ENCODE measurements at places on chromosomes 1 and 21. TPM values are rescaled to one million over a fixed set of nuclear protein-coding genes. Genes with fewer than 3 reads are reported as not detected.
A peak's percentile ranks its signal among the peaks of the same experiment; 100 is the strongest.

- DNase-seq, result no peak
These were observed 49.8 kb downstream of the SMG7 start for GRCh38 chr1:183522104-183522503.

- DNase-seq, result peak; percentile 14
These were observed 3.3 kb upstream of the SNRPE start for GRCh38 chr1:203858055-203858454.

DNA sequence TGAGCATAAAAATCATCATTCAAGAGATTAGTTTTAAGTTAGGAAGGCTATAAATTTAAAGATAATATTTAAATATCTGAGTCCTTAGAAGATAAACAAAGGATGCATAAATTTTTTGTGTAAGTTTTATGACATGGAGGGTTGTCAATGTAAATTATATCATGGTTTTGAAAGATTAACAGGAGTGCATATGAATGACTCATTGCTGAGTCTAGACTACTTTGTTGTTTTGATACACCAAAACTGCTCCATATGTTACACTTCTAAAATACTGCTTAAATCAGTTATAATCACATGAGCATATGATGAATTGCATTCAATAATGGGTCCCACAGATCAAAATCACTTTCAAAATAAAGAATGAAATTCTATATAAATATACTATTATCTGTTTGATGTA lies 312.5 kb downstream of the KCNT2 start:
- DNase-seq, result no peak

DNA sequence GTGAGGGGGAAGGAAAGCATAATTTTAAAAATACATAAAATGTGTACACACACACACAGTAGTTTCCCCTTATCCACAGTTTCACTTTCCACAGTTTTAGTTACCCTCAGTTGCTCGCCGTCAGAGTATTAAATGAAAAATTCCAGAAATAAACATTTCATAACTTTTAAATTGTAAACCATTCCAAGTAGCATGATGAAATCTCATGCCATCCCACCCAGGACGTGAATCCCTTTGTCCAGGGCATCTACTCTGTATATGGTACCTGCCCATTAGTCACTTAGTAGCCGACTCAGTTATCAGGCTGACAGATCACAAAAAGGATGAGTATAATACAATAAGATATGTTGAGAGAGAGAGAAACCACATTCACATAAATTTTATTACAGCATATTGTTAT lies 36.2 kb downstream of the EPS15 start:
- no peak for DNase-seq

Gene CAPN2
- total RNA-seq, result 131 TPM

GRCh38 chr1:15598436-15598835 lies 13.6 kb upstream of the AGMAT start:
- DNase-seq, result no peak

DNA sequence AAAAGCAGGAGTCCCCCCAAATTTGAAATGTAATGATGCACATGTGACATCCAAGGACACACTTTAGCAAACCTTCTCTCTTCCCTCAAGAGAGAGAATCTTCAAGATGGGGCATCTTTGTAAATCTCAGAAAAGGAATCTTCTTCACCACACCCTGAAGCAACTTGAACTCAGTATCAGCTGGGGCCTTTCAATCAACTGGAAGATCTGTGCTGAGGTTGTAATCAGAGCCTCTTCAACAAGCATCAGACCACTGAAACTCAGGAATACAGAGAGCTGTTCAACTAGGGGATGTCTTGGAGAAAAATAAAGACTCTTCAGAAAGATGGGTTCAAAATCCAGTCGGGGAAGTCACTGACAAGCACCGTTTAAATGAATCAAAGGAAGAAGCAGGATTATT lies 92.5 kb upstream of the CAMK1G start:
- no peak for DNase-seq

DNA sequence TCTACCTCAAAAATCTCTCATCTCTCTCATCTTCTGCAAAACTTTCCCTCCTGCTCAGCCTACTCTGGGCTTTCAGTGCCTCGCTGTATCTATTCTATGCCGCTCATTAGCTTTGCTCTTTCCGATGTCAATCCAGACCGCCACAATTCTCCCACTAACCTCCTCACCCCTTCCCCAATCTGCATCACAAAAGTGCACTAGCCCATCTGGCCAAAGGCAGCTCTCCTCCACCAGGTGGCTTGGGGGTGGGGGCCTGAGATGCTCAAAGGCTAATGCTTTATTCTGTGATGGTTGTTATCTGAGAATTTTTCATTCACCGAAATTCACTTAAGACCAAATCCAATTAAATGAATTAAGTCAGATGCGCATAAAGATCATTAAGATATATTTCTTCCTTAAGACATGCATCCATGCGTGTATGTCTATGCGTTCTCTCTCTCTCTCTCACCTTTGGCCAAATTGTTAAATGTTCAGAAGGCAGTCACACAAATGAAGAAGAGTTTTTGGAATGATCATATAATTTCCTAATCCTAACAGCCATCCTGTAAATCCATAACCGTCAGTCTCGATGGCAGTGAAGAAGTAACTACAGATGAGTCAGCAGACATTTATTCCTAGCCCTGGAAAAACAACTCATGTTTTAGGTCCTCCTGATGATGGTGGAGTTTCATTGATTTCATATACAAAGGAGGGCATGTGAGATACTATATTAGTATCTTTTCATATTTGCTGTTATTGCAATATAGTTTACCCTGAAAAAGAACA lies 111.3 kb downstream of the C1orf21 start:
- DNase-seq, result no peak

- no peak for DNase-seq
These were observed 130.3 kb upstream of the EDN2 start for GRCh38 chr1:41614818-41615217.

Gene ANGPTL3
- not detected for total RNA-seq

Gene ADGRL2
- 1.5 TPM for total RNA-seq

- no peak for DNase-seq
These were observed 55.5 kb upstream of the RGS5 start for GRCh38 chr1:163258181-163258580.

- DNase-seq, result peak; percentile 89
These were observed 565 bp downstream of the WLS start for GRCh38 chr1:68231627-68232288.

DNA sequence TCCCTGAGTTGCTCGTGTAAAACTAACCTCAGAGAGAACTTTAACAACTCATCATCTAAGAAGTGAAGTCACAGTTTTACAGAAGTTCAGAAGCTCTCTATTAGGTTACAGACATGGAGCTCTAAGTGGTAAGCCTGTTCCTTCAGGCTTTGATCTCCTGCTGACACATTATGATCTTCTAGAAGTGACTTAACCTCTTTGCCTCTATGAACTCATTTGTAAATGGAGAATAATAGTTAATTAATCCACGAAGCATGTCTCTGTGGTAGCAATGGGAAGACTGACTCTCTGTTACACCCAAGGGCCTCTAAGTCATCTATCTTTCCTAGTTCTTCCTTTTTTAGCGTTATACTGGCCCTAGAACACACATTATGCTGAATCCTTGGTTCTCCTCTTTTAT lies 157.9 kb upstream of the NRIP1 start:
- no peak for DNase-seq

Gene SLC16A4
- total RNA-seq, result 0.60 TPM

Gene TNNT2
- total RNA-seq, result 0.90 TPM

DNA sequence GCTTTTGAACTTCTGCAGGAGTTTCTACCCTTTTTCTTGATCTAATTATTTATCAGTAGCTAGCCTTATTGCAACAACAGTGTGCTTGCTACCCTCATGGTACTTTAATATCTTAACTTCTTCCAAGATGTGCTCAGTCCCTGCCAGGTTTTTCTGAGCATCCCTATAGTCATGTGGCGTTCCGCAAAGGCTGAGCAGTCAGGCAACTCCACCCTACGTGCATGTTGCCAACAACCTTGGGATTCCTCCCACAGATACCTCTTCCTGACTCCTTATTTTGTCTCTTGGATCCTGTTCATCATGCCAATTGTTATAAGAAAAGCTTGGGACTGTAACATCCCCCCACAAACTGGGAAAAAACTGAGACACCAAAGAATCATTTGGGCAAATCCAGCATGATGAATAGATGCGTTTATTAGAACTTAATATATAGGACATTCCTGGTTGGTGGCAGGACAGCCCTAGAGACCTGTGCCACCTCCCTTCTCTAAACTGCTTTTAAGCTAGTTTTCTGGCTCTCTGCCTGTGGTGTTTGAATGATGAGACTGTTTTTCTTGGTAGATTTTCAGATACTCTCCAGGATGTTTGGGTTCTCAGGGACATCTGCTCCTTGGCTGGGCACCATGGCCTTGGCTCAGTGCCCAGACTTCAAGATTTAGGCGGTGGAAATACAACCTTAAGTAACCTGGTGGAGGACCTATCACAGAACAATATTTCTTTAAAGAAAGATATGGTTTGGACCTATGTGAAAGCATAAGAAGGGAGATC lies 27.1 kb upstream of the KCTD3 start:
- no peak for DNase-seq

DNA sequence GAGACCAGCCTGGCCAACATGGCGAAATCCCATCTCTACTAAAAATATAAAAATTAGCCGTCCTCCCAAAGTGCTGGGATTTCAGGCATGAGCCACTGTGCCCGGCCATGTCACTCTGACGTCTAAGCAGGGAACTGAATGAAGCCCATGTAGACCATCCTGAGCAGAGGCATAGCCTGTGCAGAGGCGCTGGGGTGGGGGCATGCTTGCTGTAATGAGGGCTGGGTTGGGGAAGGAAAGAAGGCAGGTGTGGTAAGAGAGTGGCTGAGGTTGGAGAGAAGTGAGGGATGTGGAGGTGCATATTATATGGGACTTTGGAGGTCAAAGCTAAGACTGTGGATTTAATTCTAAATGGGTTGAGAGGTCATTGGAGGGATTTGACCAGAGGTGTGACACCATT lies 47.1 kb upstream of the SCMH1 start:
- DNase-seq, result no peak

GRCh38 chr1:35394386-35394785 lies 125.9 kb downstream of the ZMYM4 start:
- no peak for DNase-seq

- peak; percentile 25 for DNase-seq
These were observed 52.2 kb downstream of the ACP6 start for GRCh38 chr1:147618077-147618569.

- no peak for DNase-seq
These were observed 161.3 kb upstream of the SGIP1 start for GRCh38 chr1:66372522-66373101.

Gene LACTBL1
- 0.24 TPM for total RNA-seq

DNA sequence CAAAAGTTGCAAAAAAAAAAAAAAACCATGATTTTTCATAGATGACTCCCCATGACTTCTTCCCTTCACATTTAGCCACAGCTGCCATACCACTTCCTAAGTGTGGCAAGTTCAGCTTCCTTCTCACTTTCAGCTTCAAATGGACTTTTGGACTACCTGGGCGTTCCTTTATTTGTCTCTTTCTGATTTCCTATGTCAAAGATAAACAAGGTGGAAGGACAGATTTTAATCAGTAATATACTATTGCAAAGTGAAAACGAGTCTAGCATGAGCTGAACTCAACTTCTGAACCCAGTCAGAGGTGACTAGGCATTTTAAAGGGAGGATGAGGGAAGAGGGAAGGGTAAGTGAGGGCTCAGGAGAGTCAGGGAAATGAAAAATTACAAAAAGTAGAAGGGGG lies 14.4 kb upstream of the SCCPDH start:
- DNase-seq, result no peak

DNA sequence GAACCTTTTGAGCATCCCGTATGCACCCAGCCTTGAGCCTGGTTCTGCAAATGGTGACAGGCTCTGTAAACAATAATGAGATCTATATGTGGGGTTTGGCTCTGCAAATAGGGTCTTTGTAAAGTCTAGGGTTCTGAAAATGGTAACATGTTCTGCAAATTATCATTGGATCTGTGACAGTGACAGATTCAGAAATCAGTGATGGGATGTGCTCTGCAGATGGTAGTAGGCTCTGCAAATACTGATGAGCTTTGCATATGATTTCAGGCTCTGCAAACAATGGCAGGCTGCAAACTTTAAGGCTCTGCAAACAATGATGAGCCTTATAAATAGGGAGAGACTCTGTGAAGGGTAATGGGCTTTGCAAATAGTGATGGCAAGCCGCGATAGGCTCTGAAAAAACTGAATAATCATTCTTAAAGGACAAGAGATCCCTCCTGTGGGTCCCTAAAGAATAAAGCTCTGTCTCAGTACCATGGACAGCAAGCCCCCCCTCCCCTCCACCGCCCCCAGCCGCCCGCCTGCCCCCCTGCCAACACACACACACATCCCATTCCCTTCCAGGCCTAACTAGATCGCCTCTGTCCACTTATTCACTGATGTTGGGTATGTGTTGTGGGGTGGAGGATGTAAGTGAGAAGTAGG lies 17.7 kb upstream of the DMBX1 start:
- no peak for DNase-seq

Gene KRTAP21-2
- total RNA-seq, result not detected

GRCh38 chr1:234885601-234886000 lies 243.0 kb downstream of the TOMM20 start:
- no peak for DNase-seq

- DNase-seq, result no peak
These were observed 4.9 kb downstream of the ASPM start for GRCh38 chr1:197141575-197141974.

DNA sequence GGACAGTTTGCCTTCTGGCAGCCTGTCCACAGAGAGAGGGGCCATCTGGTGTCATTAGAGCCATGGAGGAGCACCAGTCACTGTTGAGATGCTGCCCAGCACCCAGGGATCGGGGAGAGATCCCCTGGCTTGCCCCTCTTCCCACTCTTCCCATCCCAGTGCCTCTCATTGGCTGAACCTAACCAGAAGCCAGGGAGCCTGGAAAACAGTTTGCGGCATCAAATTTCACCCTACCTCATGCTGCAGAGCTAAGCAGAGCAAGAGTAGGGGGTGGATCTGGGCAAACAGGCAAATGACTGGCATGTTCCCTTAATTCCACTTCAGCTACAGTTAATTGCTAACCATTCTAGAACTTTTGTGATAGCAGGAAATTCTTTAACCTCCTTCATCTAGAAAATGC lies 19.1 kb downstream of the TRAF5 start:
- DNase-seq, result peak; percentile 34

- DNase-seq, result no peak
These were observed 1592.9 kb downstream of the MRPL39 start for GRCh38 chr21:24014381-24014780.

- DNase-seq, result peak; percentile 54
These were observed 28.0 kb upstream of the FOXO6 start for GRCh38 chr1:41333146-41333784.

- no peak for DNase-seq
These were observed 36.7 kb upstream of the PLXNA2 start for GRCh38 chr1:208280681-208281450.

DNA sequence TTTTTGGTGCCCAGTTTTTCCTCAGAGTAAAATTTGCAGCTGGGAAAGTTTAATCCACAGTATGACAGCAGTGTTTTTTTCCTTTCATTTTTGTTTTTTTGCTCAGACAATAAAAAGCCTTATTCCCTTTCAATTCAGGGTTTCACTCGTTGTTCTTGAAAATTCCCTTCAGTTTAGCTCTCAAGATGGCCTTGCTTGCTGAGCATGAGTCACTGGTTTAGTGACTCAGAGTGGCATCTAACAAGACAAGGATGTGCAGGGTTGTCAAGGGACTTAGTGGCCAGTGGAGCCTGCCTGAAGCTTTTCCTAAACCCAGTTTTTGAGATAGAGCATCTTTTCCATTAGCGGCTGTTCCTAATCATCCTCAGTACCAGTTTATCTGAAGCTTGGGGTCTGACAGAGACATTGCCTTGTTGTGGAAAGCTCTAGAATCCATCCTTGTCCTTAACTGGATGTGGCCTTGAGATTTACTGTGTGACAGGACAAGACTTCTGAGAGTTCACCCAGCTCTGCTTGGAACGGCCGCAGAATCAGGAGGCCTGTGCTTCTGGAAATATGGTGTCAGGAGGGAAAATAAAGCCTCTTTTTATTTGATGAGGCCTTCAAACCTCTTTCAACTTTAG lies 48.4 kb upstream of the DNAJC6 start:
- peak; percentile 45 for DNase-seq

Gene AMY1C
- not detected for total RNA-seq
